ENCODE measurements at places on chromosomes 2 and 18.

DNA sequence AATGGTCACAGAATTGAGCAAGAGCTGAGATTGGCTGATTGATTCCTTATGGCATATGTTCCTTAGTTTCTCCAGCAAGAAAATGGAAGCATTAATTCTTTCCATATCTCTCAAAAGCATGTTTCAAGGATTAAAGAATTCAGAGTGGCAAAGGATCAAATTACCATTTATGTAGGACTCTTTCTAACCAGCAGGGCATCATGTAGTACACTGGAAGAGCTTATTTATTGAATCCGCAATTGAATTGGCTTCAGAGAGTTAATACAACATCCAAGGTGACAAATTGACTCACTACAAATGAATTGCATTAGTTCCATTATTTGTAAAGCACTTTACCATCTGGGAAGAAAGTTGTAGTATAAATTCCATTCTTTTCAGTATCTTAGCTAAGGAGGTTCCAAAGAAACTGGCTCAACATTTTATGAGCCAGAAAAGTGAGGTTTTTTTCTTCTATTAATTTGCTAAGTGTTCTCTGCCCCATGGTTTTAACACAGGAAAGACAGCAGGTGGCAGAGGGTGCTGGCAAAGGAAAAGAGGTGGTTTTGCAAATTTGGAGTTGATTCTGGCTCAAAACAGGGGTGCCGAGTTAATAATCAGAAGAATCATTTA is 409.9 kb downstream of the MTX2 start:
- DNase-seq = no peak
- H3K4me3 ChIP-seq = no peak overlapping the region
- H3K27me3 ChIP-seq = no peaks in the 10 kb centered on the region
- H3K36me3 ChIP-seq = no peaks in the 10 kb centered on the region
- no peak overlapping the region for H3K27ac ChIP-seq

DNA sequence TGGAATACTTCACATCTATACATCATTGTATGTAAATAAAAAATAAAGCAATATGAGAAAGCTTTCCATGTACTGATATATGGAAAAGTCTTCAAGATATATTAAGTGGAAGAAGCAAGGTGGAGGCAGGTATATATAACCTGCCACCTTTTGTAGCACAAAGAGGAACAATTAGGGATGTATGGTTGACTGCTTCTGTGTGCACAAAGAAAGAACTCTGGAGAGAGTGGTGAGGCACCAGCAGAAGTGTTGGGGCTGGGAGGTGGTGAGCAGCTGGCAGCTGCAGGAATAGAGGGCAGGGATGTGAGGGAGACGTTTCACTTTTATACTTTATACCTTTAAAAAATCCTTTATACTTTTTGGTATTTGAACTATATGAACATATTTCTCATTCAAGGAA is 26.1 kb downstream of the KIF5C start:
- H3K27ac ChIP-seq = no peak overlapping the region
- DNase-seq = no peak
- no peaks in the 10 kb centered on the region for H3K4me1 ChIP-seq
- H3K4me3 ChIP-seq = no peak overlapping the region

DNA sequence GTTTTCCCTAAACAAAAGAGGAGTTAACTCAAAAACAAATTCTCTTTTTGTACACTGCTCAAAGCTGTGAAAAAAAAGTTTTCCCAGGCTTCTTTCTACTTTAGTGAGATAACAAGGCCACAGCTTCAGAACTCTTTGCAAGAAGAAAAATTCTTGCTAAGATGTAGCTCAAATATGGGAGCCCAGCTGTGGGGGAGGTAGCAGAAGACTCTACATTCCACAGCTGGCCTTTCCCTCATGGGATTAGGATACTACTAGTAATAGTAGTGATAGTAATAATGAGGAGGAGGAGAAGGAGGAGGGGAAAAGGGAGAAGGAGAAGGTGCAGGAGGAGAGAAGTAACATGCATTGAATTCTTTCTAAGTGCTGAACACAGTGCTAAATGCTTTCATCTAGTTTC is 19.2 kb upstream of the CERS6 start:
- H3K4me1 ChIP-seq = peaks cover 57% of the 10 kb centered on the region
- H3K4me3 ChIP-seq = no peak overlapping the region
- H3K36me3 ChIP-seq = no peaks in the 10 kb centered on the region
- DNase-seq = no peak
- peak overlapping the region; percentile 5 for H3K27ac ChIP-seq

GRCh38 chr2:165846056-165846455 is 52.0 kb upstream of the GALNT3 start:
- no peak overlapping the region for H3K4me3 ChIP-seq
- H3K36me3 ChIP-seq = no peaks in the 10 kb centered on the region
- H3K4me1 ChIP-seq = no peaks in the 10 kb centered on the region
- no peak for DNase-seq
- no peak overlapping the region for H3K27ac ChIP-seq

DNA sequence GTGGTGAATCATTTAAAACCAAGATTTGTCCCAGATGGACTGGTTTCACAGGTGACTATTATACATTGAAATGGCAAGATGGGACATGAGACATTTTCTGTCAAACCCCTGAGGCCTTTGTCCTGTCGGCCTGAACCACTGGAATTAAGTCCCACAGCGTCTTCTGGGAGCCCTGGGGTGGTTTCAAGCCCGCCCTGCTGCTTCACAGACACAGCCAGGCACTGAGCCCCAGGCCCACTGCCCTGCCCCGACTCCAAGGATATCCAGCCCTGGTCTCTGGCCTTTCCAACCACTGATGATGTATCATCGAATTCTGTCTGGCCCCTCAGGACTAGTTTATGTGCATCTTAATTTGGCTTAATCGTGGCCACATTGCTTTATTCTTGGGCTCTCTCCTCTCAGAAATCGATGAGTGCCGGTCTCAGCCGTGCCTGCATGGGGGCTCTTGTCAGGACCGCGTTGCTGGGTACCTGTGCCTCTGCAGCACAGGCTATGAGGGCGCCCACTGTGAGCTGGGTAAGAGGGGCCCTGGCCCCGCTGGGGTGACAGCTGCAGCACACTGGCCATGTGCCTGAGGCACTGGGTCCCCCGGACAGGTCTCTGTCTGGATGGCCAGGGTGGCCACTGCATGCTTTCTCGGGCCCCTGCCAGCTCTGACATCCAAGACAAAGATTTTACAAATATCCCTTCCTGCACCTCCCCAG is 39.5 kb downstream of the MTERF4 start:
- H3K27ac ChIP-seq = no peak overlapping the region
- H3K4me3 ChIP-seq = no peak overlapping the region
- H3K36me3 ChIP-seq = no peaks in the 10 kb centered on the region

DNA sequence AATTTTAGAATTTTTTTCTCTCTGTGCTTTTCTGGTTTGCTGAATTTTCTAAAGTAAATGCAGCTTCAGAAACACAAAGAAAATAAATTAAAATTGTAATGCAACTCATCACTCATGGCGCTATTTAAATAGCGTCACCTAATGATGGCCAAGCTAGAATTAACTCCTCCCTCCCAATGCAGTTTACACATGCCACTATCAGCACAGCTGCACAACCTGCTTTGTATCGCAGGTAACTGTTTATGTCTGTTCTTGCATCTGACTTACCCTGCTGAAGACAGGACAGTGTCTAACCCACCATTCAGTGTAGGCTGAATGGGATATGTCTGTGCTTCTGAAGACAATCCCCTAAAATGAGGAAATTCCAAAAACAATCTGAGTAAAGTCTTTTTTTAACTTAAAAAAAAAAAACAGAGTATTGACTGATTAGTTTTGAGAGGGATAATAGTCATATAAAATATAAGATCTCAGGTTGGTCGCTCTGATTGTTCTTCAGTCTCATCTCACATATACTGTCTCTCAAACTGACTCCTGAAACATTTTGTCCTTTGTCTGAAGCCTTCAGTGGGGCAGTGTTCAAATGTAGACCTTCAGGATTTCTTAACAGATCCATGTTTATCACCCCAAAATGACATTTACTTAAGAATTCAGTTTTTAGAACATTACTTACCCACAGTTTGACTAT is 271.4 kb downstream of the ZEB2 start:
- DNase-seq = no peak
- H3K36me3 ChIP-seq = no peaks in the 10 kb centered on the region
- H3K27me3 ChIP-seq = no peaks in the 10 kb centered on the region
- no peak overlapping the region for H3K27ac ChIP-seq

- DNase-seq = no peak
- H3K27me3 ChIP-seq = peaks cover 14% of the 10 kb centered on the region
- no peaks in the 10 kb centered on the region for H3K36me3 ChIP-seq
- peaks cover 12% of the 10 kb centered on the region for H3K4me1 ChIP-seq
- H3K27ac ChIP-seq = no peak overlapping the region
- H3K4me3 ChIP-seq = no peak overlapping the region
Measured at GRCh38 chr18:58488041-58488440, 140.8 kb downstream of the ALPK2 start.

- H3K4me1 ChIP-seq = no peaks in the 10 kb centered on the region
- no peaks in the 10 kb centered on the region for H3K27me3 ChIP-seq
- DNase-seq = no peak
- no peak overlapping the region for H3K4me3 ChIP-seq
- H3K36me3 ChIP-seq = no peaks in the 10 kb centered on the region
Measured at GRCh38 chr2:72010647-72011369, 136.9 kb downstream of the CYP26B1 start.

DNA sequence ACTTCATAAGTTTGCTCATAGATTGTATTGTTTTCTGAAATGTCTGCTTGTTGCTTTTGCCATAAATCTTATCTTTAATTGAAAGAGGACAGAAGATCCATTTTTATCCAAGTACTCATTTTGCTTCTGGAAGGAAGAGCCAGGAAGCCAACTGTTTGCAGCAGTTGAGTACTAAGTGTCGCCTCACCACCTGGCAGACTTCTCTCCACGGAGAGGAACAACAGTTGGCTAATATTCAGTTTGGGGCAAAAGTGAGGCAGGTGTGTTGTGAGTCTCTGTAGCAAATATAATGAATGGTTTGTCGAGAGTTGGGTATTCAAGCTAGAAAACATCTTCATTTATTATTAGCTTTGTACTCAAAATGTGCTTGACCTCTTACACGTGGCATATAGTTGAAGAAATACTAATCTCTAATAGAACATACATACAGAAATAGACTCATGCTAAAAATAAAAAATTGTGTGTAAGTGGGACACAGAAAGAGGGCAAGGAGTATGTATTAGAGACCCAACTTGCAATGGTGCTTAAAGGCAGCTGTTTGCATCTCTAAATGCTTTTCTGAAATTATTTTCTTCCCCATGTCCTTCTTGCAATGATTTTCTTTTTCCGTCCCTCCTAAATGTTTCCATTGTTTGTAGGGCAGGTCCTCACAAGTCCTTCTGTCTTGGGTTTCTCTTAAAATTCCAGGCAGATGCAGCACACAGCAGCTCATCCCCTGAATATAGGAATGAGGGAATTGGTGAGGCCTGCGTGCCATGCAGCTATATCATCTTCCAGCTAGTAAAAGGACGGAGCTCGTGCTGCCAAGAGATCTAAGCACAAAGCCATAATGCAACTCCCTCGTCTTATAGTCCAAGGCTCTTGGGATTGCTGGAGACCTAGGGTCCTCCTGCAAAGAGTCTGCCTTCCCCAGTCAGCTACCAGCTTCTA is 44.8 kb upstream of the MAP3K20 start:
- no peaks in the 10 kb centered on the region for H3K36me3 ChIP-seq
- no peak for DNase-seq
- H3K27ac ChIP-seq = peak overlapping the region; percentile 54
- no peaks in the 10 kb centered on the region for H3K4me1 ChIP-seq
- H3K27me3 ChIP-seq = no peaks in the 10 kb centered on the region

DNA sequence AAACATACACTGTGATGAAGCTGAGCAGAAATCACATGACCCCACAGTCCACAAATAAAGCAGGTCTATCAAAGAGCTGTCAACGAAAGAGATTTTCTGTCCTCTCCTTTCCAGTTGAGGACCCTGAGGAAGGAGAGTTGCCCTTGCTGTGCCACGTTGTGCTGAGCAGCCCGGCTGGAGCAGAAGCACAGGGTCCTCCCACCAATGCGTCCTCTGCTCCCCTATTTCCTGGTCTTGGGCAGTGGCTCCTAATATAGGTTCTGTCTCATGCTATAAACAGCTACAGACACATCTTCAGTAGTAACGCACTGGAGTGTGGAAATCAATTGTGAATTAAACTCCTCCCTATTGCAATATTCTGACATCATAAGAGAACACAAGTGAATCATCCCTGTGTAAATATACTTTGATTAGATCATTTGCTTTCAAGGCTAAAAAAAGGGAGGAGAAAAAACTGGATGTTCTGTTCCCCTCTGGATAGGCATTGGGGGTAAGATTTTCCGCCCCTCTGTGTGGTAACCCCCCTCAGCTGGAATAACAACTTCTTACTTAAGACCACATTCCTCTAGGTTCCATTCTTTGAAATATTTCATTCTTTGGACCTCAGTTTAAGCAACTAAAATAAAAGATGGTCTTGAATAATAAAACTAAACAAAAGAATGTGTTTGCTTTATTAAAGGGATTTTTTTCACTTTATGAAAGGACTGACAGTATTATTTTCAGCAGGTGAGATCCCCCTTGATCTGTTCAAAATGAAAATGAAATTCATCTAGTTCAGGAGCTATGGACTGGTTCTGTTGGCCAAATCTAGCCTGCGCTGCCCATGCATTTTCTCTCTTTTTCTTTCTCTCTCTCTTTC is 8.3 kb upstream of the RHOB start:
- no peak overlapping the region for H3K4me3 ChIP-seq
- H3K27me3 ChIP-seq = no peaks in the 10 kb centered on the region
- H3K4me1 ChIP-seq = no peaks in the 10 kb centered on the region
- H3K27ac ChIP-seq = no peak overlapping the region
- H3K36me3 ChIP-seq = no peaks in the 10 kb centered on the region

DNA sequence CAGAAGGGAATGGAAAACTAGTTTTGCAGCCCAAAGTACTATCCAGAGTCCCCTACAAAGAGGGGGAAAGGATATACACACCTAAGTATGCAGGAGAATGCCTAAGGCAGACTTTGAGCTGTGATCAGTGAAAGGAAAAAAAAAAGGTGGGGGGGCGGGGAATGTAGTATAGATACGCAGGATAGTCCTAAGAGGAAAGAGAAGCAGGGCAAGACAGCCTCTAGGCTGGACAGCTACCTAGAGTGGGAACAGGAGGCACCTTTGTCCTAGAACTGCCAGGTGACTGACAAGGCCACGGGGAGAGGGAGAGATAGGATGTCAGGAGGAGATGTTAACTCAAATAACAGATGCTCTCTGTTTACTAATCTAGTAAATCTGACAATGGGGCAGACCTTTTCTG is 6.0 kb downstream of the REEP1 start:
- H3K36me3 ChIP-seq = no peaks in the 10 kb centered on the region
- DNase-seq = no peak
- H3K4me1 ChIP-seq = no peaks in the 10 kb centered on the region
- peaks cover 42% of the 10 kb centered on the region for H3K27me3 ChIP-seq

DNA sequence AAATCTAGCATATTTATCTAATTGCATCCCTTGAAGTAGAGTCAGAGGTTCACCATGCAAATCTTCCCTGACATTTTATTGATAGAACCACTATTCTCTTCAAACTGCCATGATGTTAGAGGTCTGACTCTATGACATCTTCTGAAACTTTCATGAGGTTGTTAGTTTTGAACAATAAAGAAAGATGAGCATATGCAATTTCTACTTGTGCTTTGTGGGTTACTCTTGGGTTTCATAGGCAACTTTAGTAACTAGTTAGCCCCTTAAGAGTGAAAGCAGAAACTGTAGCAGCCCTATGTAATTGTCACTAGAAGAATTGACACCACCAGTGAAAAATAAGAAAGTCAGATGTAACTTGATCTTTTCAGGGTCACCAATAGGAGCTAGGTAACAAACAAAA is 53.1 kb upstream of the ZEB2 start:
- H3K36me3 ChIP-seq = no peaks in the 10 kb centered on the region
- DNase-seq = no peak
- H3K27ac ChIP-seq = no peak overlapping the region
- H3K4me3 ChIP-seq = no peak overlapping the region
- H3K4me1 ChIP-seq = no peaks in the 10 kb centered on the region

- peaks cover 24% of the 10 kb centered on the region for H3K36me3 ChIP-seq
- peaks cover 69% of the 10 kb centered on the region for H3K4me1 ChIP-seq
- H3K4me3 ChIP-seq = no peak overlapping the region
- H3K27ac ChIP-seq = peak overlapping the region; percentile 96
- no peak for DNase-seq
Measured at GRCh38 chr18:13435586-13436333, 217.2 kb downstream of the LDLRAD4 start.

Data from thymus (tissue), 14 donors.